Caco-2 (cell line): ENCODE measurements at places on chromosomes 4 and X. TPM values are rescaled to one million over a fixed set of nuclear protein-coding genes. Genes with fewer than 3 reads are reported as not detected.

- H3K4me1 ChIP-seq, result no peaks in the 10 kb centered on the region
- no peaks in the 10 kb centered on the region for H3K27me3 ChIP-seq
Measured at GRCh38 chr4:38785901-38786402, 3.2 kb upstream of the TLR10 start.

DNA sequence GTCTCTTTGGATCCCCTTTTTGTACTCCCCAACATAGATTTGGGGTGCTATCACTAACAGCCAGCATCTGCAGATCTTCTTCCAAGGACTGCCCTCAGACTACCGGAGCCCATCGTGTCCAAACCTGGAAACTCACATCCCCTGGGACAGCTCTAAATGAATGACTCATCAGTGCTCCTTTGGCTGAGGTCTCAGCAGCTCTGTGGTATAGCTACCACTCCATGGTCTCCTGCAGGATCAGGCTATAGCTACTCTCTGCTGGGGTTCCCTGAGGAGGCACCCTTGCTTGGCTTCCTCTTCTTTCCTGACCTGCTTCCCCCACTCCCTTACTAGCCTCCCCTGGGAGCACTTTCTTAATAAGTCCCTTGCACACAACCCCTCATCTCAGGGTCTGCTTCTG, 97.5 kb upstream of the PRPS2 start:
- no peak for DNase-seq
- no peak overlapping the region for H3K27ac ChIP-seq
- no peaks in the 10 kb centered on the region for H3K36me3 ChIP-seq
- H3K4me3 ChIP-seq, result no peak overlapping the region
- no peaks in the 10 kb centered on the region; the same call in 1 of the 2 replicates for H3K27me3 ChIP-seq

DNA sequence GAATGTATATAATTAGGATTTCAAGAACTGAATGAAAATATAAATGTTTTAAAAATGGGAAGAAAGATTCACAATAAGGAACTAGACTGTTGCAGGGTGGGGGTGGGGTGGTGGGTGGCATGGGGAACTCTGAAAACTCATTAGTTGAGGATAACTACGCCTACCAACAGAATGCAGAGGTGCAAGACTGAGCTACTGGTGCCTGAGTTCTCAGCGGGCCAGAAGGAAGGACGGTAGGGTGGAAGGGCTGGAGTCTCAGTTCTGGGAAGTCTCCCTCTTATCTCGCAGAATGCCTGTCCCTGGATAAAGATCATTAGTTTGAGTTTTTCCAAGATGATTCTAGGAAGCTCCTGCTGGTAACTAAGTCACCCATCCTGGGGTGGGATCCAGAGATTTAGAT, 1.3 kb upstream of the SOD3 start:
- DNase-seq, result no peak
- H3K36me3 ChIP-seq, result no peaks in the 10 kb centered on the region
- no peak overlapping the region for H3K27ac ChIP-seq
- no peak overlapping the region for H3K4me3 ChIP-seq
- H3K27me3 ChIP-seq, result no peaks in the 10 kb centered on the region
- H3K4me1 ChIP-seq, result peaks cover 18% of the 10 kb centered on the region

DNA sequence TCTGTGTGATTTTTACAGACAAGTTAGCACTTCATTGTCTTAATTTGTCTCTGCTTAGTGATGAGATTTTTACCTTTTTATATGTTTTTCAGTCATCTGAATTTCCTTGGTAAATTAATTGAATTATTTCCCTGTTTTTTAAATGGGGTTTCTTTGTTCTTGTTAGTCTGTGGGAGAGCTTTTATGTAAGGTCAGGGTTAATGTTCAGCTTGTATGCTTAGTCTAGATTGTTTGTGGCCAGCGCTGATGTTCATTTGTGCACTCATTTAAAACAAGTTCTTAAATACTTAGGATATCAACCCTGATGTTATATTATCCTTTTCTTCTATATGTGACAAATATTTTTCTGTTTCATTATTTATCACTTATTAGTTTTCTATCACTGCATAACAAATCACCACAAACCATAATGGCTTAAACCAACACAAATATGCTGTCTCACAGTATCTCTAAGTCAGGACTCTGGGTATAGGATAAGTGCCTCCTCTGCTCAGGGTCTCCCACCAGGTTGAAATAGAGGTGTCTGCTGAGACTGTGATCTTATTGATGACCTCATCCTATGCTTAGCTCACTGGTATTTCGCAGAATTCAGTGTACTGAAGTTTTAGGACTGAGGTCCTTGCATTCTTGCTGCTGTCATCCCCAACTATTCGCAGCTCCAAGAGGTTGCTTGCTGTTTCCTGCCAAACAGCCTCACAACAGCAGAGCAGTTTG, 53.2 kb downstream of the ATP10D start:
- H3K4me3 ChIP-seq, result no peak overlapping the region
- no peak for DNase-seq
- no peaks in the 10 kb centered on the region for H3K36me3 ChIP-seq
- no peaks in the 10 kb centered on the region for H3K27me3 ChIP-seq
- no peak overlapping the region for H3K27ac ChIP-seq
- H3K4me1 ChIP-seq, result no peaks in the 10 kb centered on the region

GRCh38 chr4:38365261-38365660, 298.7 kb upstream of the KLF3 start:
- H3K4me3 ChIP-seq, result no peak overlapping the region
- H3K27me3 ChIP-seq, result no peaks in the 10 kb centered on the region
- no peak overlapping the region for H3K27ac ChIP-seq
- H3K36me3 ChIP-seq, result no peaks in the 10 kb centered on the region
- no peaks in the 10 kb centered on the region for H3K4me1 ChIP-seq

Gene IKBKG
- 28.6 and 29.3 TPM in 2 replicates for total RNA-seq

Gene LAMTOR3
- 33.6 and 34.0 TPM in 2 replicates for total RNA-seq
